SK-N-DZ (cell line): ENCODE measurements at places on chromosomes 2 and 18.

DNA sequence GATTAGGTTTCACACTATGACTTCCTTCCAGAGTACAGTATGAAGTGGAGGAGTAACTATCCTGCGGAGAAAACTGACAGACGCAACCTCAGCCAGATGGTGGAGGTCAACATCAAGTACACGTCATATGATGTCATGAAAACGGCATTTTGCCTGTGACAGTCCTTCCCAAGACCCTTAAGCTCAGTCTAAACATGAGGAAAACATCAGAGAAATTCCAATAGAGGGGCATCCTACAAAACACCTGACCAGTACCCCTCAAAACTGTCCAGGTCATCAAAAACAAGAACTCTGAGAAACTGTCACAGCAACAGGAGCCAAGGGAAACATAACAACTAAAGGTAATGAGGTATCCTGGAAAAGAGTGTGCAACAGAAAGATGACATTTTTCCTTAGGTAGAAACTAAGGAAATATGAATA, 1.7 kb downstream of the RNU4ATAC start:
- DNase-seq = peak; percentile 30

- no peak for DNase-seq
These were observed 55.1 kb downstream of the ROCK1 start for GRCh38 chr18:21056545-21056944.

GRCh38 chr18:56460581-56460980, 177.8 kb downstream of the TXNL1 start:
- DNase-seq = no peak

DNA sequence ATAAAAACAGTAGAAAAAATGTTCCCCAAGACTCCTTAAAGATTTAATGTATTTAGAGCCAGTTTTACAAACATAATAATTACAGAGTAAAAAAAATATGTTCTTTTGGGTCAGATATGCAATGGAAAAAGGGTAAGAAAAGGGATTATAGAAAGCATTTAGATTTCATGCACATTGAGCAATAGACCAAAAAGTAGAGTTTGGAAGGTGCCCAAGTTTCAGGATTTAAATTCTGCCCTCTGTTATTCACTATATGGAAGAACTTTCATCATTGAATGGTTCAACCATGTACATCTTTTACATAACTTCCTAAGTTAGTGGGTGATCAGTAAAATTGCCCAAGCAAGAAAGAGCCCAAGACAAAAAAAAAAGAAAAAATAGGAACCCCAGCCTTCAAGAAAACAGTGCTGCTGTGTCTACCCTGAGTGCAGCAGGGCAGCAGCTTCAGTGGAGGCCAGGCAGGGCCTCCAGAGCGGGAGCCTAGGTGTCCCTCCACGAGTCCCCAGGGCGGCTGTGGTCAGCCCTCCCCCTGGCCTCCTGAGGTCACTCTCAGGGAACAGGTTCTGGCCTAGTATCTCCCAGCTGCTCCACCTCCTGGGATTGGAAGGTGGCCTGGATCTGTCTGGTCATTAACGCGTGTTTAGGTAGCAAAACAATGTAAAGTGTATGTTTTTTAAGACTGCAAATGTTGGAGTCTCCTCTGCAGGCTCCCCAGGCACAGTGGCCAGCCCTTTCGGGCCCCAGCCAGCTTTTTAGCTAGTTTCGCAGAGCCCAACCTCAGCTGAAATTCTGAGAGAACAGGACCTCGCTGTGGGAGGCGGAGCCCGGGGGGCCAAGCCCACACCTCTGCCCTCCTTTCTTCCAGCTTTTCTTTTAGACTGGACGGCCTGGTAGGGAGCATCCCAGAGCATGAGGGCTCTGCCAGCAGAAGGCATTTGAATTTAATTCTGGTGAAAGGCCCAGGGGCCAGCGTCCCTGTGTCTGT, 77.3 kb downstream of the TEX51 start:
- DNase-seq = no peak

DNA sequence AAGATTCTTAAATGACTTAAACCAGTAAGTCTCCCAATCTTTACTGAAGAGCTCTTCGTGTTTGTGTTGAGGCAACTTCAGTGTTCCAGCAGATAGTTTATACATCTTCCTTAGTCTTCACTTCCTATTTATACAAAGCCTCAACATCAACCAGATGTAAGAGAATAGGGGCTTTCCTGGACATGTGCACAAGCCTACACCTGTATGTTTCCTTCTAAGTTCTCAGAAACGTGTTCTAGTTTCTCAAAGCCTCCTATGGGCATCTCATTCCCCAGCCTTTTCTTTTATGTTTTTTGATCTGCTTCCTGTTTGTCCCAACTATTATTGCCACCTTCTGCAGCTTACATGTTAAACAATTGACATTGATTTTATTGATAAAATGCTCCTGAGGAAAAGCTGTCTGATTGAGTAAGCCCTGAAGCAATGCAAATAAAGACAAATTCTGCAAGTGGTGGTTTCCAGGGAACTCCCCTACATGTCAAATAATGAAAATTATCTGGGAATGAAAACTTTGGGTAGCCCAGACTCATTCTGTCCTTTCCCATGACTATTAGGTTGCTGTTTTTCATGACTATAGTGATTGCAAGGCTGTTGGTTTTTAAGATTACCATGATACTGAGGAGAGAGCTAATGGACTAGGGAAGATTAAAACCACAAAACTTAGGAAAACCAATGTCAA, 663.3 kb upstream of the ACVR2A start:
- no peak for DNase-seq

GRCh38 chr2:97654309-97654708, 8.4 kb downstream of the COX5B start:
- no peak for DNase-seq

- DNase-seq = no peak
These were observed 300.5 kb downstream of the ALK start for GRCh38 chr2:29620890-29621289.

- DNase-seq = no peak
These were observed 18.4 kb downstream of the SIX3 start for GRCh38 chr2:44959855-44960254.

DNA sequence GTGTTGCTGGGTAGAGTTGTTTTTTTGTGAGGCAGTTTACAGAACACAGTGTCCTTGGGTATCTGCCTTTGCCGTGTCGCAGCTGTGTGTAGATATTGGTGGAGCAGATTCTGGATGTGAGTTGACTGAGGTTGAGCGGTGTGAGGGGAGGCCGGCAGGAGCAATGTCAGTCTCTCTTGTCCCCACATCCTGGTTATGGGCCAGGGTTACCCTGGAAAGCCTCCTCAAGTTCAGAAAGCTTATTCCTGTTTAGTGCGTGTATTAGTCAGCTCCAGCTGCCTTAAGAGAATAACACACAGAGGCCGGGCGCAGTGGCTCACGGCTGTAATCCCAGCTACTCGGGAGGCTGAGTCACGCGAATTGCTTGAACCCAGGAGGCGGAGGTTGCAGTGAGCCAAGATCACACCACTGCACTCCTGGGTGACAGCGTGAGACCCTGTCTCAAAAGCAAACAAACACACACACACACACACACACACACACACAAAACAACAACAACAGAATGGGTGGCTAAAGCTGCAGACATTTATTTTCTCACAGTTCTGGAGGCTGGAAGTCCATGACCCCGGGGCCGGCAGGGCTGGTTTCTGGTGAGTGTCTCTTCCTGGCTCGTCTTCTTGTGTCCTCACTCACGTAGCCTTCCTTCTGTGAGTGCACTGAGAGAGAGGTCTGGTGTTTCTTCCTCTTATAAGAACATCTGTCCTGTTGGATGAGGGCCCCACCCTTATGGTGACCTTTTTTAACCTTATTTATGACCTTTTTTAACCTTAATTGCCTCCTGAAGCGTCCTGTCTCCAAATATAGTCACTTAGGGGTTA, 5.1 kb downstream of the NCK2 start:
- no peak for DNase-seq

- no peak for DNase-seq
These were observed 58.2 kb downstream of the MBP start for GRCh38 chr18:77074431-77074830.

GRCh38 chr2:5537180-5537688, 154.9 kb upstream of the SOX11 start:
- DNase-seq = no peak

- DNase-seq = no peak
These were observed 10.1 kb upstream of the GRHL1 start for GRCh38 chr2:9941196-9941995.

GRCh38 chr2:149828520-149829210, 241.1 kb upstream of the MMADHC start:
- DNase-seq = peak; percentile 97

- DNase-seq = no peak
These were observed 11.6 kb upstream of the ALLC start for GRCh38 chr2:3646446-3646845.

- no peak for DNase-seq
These were observed 143.4 kb downstream of the ADCYAP1 start for GRCh38 chr18:1048032-1048431.

DNA sequence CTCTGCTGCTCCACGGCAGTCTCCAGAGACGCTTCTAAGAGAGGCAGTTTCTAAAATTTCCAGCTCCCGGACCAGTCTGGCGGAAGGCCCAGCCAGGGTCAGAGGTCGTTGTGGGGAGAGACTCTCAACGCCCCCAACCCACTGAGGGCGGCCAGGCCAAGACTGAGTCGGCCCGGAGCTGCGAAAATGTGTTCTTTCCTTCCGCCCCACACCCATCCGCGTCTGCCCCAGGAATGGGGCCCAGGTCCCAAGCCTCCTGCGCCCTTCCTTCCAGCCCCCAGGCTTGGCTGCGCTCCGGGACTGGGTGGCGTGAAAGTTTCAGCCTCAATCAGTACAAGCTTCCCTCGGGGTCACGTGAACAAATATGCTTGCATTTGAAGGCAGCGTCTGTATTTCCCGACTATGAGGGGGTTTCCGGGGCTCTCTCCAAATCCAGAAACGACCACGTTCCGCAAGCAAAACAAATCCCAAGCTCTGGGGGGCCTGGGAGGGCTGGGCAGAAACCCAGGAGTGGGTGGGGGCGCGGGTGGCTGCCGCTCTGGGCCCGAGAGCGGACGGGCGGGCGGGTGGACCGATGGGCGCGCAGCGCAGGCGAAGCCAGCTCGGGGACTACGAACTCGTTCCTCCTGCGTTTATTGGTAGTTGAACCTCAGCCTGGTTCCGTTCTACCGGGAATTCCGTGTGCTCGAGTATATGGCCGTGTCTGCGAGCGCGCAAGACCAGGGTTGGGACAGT, 3.3 kb downstream of the HOXD3 start:
- no peak for DNase-seq

- DNase-seq = no peak
These were observed 8.0 kb downstream of the E2F6 start for GRCh38 chr2:11457935-11458334.

GRCh38 chr18:51323961-51324360, 126.5 kb upstream of the MEX3C start:
- no peak for DNase-seq

- no peak for DNase-seq
These were observed 14.5 kb downstream of the TMEM185B start for GRCh38 chr2:120208381-120209353.

GRCh38 chr2:127034051-127034450, 72.9 kb downstream of the BIN1 start:
- no peak for DNase-seq

DNA sequence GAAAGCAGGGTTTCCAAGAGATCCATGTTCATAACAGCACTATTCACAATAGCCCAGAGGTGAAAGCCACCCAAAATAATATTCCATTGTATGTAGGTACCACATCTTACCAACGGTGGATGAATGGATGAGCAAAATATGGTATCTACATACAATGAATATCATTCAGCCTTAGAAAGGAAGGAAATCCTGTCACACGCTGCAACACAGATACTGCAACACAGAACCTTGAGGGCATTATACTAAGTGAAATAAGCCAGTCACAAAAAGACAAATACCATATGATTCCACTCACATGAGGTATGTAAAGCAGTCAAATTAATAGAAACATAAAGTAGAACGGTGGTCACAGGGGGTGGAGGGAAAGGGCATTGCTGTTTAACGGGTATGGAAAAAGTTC, 155.7 kb downstream of the DTNB start:
- DNase-seq = no peak

DNA sequence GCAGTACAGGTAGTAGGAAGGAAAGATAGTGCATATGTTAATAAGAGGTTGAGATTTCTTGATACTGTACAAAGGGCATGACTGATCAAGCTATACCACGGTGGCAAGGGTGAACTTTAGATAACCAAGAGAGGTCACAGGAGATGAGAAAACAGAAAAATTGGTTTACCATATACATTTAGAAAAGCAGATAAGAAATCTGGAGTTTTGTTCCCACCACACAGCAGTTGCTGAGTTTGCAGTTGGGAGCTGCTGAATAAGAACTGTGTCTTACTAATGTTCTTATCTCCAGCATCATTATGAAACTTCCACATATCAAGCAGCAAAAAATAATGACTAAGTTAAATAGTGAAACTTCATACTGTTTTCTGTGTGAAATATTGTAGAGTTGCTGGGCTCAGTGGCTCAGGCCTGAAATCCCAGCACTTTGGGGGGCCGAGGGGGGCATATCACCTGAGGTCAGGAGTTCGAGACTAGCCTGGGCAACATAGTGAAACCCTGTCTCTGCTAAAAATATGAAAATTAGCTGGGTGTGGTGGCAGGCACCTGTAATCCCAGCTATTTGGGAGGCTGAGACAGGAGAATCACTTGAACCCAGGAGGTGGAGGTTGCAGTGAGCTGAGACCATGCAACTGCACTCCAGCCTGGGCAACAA, 12.0 kb upstream of the IMPACT start:
- DNase-seq = no peak

DNA sequence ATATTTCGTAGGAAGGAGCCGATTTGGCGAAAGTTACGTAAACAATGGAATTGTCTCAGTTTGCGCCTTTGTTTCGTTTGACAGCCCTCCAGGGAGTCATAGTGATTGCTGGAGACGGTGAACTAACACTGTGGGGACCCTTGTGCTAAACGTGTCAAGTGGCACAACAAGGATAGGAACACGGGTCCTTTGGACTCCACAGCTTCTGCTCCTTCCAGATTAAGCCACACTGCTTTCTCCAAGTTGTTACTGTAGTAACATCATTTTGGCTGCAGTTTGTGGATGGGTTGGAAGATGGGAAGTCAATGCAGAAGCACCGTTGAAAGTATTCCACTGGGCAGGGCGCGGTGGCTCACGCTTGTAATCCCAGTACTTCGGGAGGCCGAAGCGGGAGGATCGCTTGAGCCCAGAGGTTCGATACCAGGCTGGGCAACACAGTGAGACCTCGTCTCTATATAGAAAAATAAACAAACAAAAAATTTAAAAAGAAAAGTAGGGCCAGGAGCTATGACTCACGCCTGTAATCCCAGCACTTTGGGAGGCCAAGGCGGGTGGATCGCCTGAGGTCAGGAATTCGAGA, 636 bp upstream of the IMMT start:
- DNase-seq = no peak

- no peak for DNase-seq
These were observed 18.0 kb downstream of the FZD7 start for GRCh38 chr2:202051499-202052161.

DNA sequence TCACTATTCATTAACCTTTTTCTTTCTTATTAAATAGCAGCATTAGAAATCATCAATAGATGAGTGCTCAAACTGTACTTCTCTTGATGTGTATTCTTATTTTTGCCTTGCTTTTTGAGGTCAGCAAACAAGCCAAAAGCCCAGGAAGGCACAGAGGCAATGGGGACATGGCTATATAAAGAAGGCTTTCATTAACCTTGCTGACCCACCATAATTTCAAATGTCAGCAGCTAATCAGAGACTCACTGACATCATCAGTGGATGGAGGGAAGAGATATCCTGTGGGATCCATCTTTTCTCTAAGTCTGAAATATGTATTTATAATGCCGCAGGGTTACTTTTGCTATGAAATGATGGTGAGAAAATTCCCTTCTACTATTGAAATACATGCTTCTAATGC, 1162.8 kb upstream of the ACVR2A start:
- no peak for DNase-seq

- no peak for DNase-seq
These were observed 32.6 kb downstream of the STAT1 start for GRCh38 chr2:190981333-190981732.
